ENCODE measurements at places on chromosomes 5 and 9. TPM values are rescaled to one million over a fixed set of nuclear protein-coding genes. Genes with fewer than 3 reads are reported as not detected.

DNA sequence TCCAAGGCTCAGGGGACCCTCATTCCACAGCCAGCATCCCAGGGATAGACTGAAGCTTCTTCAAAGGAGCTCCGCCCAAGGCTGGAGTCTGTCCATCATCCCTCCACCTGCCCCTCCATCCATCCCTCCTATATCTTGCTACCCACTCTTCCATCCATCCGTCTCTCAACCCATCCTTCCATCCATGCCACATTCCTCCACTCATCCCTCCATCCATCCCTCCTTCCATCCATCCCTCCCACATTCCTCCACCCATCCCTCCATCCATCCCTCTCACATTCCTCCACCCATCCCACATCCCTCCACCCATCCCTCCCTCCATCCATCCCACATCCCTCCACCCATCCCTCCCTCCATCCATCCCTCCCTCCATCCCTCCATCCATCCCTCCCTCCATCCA is 5.5 kb upstream of the VAV2 start:
- no peak for DNase-seq

DNA sequence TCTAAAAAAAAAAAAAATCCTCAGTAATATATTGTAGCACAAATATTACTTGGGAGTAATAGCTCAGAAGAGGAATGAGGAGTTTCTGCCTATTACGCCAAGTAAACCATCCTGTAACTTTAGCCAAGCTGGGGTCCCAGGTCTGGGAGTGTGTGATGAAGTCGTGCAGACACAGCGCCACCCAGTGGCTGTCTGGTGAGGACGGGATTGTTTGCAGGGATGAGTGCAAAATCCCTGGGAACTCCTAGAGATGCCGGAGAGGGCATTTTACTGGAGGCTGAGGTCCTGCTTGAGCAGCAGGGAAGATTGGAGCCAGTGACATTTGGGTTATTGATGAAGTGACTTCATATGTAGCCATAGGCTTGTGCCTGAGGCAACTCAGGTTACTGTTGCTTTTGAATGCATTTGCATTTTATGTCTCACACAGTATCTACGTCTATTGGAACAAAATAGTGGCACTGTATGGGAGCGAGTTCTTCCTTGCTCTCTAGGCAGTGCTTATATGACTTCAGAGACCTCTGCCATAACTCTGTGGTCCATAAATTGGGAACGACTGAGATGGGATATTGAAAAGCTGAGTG is 72.8 kb downstream of the PSAT1 start:
- peak; percentile 75 for DNase-seq

- DNase-seq = no peak
Measured at GRCh38 chr5:143142596-143143435, 260.7 kb downstream of the NR3C1 start.

- DNase-seq = no peak
Measured at GRCh38 chr5:149260761-149261160, 10.9 kb upstream of the AFAP1L1 start.

- no peak for DNase-seq
Measured at GRCh38 chr9:4600368-4600767, 61.7 kb upstream of the PLPP6 start.

GRCh38 chr9:68969538-68969937 is 44.4 kb downstream of the PRKACG start:
- no peak for DNase-seq

DNA sequence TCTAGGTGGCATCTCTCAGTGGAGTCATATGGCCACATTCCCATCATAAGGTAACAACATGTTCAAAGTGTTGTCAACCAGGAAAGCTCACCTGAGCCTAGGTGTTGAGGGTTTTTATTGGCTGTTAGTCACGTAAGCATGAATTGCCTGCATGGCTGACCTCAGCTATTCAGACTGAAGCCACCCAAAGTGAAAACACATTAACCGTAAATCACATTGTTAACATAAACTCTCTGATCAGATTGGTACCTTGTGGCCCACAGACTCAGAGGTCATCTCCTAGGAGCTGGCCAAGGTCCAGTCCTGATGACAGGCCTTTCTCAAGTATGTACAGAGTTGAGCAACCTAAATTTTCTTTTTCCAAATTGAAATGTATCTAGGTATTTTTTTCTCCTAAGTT is 26.7 kb downstream of the SRFBP1 start:
- no peak for DNase-seq

DNA sequence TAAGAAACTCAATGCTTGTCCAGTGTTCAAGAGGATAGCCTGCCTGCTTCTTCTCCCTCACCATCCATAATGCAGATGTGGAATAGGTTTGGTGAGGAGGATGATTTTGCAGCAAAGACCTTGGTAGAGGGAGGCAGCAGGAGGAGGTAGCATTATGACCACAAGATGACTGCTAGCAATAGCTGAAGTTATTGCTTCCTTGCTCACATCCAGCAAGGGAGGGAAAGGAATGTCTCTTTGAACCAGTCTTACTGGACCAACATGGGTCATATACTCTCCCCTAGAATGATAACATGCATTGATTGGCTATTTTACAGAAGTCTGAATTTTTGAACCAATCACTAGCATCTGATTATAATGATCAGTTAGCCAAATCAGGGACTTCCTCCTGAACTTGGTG is 607.6 kb downstream of the EBF1 start:
- no peak for DNase-seq

GCNT4 gene
- total RNA-seq = 2.1 TPM

GRCh38 chr5:82335806-82336205 is 57.7 kb upstream of the RPS23 start:
- no peak for DNase-seq

ACOT12 gene
- not detected for total RNA-seq

DNA sequence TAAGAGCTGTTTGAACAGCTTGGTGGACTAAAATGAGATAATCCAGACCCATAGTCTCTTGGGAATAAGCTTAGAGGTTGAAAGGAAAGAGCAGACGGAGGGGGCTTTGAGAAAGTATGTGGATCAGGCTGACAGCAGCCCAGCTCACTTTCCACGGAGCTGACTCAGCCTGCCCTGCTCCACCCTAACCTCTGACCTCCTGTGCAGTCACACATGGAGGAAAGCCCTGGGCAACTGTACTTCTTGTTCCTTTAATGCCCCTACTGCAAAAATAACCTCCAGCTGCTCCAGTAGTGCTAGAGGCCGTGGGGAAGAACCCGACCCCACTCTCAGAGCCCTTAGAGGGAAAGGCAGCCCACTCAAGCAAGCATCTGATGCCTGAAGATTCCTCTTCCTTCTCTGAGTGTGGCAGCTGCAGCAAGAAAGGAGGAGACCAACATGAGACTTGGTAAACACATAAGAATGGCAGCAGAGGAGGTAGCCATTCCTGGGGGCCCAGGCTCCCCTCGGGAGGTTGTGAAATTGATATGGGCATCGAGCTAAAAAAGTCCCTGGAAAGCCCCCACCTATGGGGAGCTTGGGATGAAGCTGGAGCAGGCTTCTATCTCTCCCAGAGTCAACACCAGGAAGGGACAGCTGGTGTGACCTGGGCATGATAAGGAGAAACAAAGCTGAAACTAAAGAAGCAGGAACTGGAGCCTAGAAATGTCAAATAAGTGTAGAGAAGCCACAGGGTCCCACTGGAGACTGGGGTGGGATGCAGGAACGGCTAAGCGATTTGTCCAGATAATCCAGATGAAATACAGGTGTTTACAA is 204.3 kb downstream of the PIK3R1 start:
- DNase-seq = no peak

DNA sequence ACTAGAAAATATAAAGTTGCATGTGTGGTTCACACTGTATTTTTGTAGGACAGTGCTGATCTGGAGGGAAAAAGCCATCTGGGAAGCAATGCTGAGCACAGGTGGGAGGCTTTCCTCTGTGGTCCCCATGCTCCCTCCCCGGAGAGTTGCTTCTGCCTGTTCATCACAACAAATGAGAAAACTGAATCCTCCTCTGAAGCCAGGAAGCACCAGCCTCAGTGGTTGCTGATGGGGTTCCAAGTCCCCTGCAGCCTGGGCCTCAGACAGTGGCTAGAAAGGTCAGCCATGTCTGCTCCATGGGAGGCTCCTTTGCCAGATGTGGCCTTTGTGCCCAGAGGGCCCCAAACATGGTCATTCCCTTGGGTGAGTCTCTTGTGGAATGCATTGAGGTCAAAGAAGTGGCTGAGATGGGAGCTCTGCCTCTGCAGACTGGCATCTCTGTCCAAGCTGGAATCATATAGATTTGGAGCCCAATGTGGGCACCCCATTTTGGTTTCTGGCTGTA is 77.6 kb downstream of the C5orf15 start:
- DNase-seq = no peak

DNA sequence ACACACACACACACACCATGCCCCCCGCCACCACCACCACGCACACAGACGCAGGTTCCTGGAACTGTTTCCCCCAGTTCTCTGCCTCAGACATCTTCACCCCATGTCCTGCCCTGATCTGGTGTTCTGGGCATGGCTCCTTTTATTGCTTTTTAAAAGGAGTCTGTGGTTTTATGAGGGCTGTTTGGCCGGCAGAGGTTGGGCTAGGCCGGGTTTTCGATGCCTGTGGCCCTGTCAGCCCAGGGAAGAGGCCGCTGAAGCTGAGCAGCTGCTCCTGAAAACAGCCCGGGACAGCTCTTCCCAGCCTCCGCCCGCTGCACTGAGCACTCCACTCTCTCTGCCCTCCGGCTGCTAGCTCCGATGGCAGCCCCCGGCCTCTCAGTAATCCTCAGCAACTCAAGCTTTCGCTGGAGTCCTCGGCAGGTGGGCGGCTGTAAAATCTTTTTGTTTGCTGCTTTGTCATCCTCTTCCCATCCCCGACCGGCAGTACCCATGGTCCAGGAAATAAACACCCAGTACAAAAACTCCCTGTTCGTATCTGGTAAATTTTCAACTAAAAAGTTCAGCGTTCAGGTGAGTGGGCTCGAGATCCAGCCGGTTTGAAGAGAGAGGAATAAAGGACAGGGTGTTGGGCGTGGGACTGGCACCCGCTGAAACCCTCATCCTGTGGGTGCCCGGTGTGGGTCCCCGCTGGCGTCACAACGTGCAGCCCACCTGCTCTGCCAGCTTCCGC is 103.0 kb upstream of the ERCC6L2 start:
- DNase-seq = no peak

DNA sequence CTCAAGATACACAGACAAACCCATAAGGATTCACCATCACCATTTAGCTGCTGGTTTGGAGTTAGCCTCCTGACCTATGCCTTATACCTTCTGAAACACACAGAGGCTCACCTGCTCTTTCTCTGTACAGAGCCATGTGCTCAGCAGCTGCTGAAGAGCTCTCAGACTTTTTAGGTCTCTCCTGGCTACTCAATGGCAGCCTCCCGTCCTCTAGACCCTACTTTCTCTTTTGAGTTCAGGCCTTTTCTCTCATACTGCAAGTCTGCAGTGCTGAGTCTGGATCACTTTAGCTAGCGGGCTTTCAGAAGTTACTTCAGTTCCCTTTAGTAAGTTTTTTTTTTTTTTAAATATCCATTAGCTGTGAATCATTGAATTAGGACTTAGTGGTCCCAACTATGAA is 25.7 kb downstream of the LVRN start:
- DNase-seq = no peak

- no peak for DNase-seq
Measured at GRCh38 chr5:55290991-55291390, 16.5 kb downstream of the DHX29 start.

DNA sequence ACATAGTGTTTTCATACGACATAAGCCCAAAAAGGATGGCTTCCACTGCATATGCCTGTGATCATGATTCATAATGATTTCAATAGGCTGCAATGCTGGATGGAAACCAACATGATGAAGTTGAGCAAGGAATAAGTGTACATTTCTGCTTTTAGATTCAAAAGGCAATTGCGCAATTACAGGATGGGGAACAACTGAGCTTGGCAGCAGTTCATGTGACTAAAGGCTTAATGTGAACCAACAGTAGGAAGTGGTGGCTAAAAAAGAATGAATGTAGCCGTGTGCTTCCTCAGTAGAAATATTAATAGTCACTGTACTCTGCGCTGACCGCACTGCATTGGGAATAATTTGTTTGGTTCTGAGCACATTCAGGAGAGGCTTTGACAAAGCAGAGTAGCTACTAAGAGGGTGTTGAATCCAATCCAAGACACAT is 51.2 kb downstream of the SLC1A3 start:
- no peak for DNase-seq

SPINK1 gene
- total RNA-seq = not detected

GRCh38 chr9:104774831-104775573 is 11.1 kb downstream of the NIPSNAP3B start:
- DNase-seq = no peak

DNA sequence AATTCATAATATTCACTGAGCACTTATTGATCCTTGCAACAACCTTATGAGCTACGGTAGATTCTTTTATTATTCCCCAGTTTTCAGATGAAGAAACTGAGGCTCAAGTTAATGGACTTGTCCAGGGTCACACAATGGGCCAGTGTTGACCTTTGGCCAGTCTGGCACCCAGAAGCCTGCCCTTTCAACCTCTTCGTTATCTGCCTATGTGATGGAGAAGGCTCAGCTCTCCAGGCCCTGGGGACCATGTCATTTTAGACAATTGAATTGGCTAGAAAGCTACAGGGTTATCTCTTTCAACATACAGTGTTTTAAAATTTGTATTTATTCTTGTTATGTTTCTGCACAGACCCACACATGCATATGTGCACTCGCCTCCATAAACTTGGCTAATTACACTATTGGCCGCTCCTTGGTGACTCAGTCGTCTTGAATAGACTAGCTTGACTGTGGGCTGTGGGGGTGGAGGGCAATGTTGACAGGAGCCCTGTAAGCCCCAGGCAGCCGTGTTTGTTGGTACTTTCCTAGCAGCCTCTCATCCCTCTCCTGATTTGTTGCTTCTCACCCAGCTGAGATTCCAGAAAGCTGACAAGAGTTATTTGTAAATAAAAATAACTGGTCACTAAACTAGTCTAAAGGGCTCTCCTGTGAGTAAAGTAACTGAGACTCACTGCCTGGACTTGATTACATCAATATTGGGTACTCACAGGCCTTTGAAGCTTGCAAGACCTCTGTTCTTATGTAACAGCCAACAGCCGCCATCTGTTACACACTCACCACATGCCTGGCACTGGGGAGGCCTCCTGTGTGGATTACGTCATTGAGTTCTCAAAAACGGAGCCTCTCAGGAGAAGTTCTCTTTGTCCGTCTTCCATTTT is 8.5 kb upstream of the ANGPTL2 start:
- DNase-seq = no peak

CFAP90 gene
- total RNA-seq = not detected

DNA sequence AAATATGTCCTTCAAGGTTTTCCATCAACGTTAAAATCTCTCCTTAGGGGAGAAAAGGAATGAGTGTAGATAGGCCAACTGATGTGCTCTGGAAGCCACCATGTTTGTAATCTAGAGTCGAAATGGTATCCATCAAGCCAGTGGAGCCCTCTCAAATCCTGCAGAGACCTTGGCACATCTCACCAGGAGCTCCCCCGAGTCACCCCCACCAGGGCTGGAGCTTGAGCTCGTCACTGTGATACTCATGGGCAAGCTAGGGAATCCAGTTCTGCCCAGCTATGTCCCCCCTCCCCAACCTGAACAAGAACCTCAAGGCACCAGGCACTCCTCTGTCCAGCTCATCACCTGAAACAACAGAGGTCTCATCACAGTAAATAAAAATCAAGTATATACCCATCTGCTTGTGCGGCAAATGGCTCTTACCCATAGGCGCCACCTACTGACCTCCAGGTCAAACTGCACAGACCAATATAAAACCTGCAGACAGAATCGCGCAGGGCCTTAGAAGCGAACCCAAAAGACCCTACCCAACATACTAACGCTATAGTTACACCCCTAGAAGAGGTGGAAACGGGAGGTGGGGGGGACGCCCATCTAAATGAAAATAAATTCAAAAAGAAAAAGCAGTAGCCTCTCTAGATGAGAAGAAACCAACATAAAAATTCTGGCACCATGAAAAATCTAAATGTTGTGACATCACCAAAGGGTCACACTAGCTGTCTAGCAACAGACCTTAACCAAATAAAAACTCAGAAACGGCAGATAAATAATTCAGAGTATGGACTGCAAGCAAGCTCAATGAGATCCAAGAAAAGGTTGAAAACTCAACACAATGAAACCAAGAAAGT is 75.0 kb downstream of the TTC39B start:
- peak; percentile 51 for DNase-seq

MEF2C gene
- 0.07 TPM for total RNA-seq

Measured in activated CD4-positive, alpha-beta T cell treated with anti-CD3 and anti-CD28 coated beads for 36 hours (primary cell).